ENCODE measurements at places on chromosomes 11 and 22.
A peak's percentile ranks its signal among the peaks of the same experiment; 100 is the strongest.

DNA sequence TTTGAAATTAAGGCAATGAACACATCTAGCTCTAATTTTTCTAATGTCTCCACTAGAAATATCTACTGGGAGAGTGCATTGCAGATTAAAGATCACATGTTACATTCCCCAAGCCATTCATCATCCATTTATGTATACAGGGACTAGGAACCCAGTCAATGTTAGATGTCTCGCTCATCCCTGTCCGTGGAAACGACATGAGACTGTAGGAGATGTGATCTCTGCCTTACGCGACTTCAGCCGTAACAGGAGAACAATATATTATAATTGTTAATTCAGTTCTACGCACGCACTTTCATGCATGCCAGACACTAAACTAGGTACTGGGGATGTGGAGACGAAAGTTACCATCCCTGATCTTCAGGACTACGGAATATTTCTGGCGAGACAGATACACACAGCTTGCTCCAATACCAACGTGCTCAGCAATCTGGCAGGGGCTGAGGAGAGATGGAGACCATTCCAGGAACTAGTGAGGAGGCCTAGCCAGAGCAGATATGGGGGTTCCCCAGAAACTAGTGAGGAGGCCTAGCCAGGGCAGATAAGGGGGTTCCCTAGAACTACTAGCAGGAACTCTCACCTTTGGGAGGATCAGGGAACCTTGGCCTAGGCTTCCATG lies 706 bp downstream of the DCPS start:
- DNase-seq, result no peak

DNA sequence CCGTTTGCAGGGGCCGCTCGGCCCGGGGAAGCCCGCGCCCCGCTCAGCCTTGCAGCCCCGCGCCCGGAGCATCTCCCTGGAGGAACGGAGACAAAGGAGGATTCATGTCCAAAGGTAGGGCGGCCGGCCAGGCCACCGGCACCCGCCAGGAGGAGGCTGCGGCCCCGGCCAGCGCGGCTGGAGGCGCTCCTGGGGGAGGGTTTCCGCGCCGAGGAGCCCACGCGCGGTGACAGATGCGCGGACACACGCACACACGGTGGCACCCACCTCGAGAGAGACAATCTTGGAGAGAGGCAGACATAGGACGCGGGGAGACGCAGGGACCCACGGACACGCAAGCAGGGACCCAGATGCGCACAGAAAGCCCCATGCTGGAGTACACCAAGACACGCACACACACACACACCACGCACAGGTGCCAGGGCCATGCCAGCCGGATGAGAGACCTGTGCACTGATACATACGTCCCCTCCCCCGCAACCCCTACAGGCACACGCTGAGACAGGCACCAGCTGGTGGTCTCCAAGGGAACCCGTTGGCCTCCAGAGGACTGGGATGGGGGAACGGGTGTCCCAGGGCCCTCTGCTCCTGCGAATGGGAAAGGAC lies 7.8 kb downstream of the SEPTIN3 start:
- no peak for DNase-seq

DNA sequence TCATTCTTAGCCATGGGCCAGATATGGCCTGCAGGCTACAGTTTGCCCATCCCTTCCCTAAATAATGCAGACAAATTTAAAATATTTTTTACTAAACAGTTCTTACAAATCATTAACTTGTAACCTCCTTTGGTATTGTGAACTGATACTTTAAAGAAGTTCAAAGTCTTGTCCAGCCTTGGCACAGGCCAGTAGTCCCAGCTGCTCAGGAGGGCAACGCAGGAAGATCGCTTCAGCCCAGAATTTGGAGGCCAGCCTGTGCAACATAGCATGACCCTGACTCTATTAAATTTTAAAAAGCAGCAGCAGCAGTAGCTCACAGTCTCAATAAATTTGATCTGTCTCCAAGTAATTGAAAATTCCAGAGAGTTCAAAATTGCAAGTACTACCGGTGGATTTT lies 83.7 kb upstream of the ARHGAP32 start:
- no peak for DNase-seq

GRCh38 chr11:121063728-121064127 lies 37.3 kb upstream of the TECTA start:
- no peak for DNase-seq

GRCh38 chr11:30992513-30992849 lies 377.1 kb downstream of the DCDC1 start:
- DNase-seq, result no peak

DNA sequence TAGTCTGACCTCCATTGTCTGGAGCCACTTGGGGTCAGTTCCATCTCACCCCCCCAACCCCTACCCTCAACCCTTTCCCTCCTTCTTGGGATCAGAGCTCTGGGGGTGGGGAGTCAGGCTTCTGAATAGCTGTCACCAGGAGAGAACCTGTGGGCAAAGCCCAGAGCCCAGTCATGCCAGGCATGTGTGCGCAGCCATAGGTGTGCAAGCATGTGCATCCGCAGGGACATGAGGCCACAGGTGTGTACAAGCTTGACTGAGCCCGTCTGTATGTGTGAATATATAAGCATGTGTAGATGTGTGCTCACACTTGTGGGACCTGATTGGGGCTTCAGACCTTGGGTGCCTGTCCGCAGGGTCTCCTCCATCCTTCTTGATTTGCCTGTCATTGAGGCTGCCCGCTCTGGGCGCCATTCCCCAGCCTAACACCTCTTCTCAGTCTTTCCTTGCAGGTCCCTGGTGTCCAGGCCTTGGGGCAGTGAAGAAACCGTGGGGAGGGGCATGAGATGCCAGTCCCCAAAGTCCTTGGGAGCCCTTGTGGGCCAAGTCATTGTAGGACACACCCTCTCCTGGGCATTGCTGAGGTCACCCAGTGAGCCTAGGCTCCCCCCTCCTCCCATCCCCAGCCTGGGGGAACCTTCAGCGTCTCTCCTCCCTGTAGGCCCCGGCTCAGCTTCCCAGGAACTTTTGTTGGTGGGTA lies 9.0 kb downstream of the ATG16L2 start:
- no peak for DNase-seq

DNA sequence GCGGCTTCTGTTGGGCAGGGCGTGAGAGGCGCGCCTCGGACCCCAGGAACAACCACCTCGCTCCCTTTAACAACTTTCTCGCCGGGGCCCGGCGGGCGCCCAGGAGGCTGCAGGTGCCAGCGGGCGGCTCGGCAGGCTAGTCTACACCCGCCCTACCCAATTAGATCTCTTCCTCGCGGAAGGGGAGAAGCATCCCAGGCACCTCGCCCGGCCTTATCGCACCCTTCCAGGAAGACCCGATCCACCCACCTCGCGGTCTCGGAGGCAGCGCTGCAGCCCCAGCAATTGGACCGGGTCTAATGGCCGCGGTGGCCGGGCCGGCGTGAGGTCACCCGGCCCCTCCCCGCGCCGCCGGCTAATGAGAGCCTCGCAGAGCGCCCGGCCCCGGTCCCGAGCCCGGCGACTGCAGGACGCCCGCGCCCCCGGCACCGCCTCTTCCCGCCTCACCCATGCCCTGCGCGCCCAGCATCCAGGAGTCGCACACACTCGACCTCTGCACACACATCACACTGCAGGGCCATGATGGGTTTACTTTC lies at the start of gene PLAAT3:
Gene PLAAT3, minus strand, starts transcription at position 298 of the 536 bp plus-strand sequence. CDS start 419 bp downstream, outside the sequence.
- DNase-seq, result peak; percentile 45

GRCh38 chr11:82865841-82866240 lies 34.4 kb downstream of the PRCP start:
- no peak for DNase-seq

GRCh38 chr22:19758896-19759426 lies 1.6 kb upstream of the TBX1 start:
- DNase-seq, result no peak

GRCh38 chr22:48844056-48844675 lies 983.5 kb downstream of the BRD1 start:
- DNase-seq, result no peak

DNA sequence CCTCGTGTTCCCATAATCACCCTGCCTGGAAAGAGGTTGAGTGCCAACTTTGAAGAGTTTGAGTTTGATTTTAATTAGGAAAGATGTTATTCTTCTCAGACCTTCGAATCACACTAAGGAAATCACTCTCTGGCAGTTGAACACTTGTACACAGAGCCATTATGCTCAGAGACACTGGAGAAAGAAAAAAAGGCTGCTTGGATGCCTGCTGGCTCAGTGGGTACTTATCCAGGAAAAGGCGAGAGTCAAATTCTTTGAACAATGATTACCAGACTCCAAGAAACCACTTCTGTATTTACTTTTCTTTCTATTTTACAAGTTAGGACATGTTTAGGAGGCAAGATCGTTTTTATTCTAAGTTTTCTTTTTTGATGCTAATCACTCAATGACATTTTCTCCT lies 438.5 kb upstream of the FAT3 start:
- no peak for DNase-seq

DNA sequence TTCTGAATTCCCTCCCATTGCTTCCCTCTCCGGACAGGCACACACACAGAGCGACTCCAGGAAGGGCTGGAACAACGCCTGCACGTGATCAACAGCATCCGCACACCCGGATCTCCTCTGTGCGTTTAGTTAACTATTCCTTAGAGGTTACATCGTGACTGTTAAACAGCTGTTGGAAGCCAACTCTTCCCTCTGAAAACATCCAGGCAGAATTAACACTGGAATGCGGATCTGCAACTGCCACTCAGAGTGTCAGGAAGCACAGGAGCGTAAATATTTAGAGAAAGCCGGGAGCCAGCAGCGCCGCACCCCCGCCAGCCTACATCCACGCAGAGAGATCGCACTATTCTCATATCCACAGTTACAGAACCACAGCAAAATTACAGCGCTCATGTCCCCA lies 46.2 kb downstream of the SHANK2 start:
- DNase-seq, result no peak

DNA sequence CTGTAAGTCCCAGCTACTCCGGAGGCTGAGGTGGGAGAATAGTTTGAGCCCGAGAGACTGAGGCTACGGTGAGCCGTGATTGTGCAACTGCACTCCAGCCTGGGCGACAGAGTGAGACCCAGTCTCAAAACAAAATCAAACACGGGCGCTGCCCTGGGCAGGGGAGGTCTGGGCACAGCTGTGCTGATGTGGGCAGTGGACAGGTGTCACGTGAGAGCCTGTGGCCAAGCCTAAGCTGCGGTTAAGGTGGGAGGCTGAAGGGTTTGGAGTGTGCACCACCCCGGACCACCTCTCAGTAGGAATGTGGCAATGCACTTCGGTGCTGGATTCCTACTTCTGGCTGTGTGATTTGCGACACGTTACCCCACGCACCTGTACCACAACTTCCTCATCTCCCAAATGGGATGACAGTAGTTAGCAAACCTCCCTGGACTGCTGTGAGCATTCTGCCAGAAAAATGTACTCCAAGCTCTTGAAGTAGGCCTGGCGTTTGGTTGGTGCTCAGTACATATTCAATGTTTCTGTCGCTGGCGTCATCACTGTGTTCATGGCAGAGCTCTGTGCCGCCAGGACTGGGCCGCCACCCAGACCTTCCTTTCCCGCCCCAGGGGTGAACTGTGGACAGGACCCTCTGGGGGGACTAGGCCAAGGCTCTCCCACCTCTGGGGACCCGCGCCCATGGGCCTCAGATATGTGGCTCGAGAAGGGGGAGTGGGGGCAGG lies 807 bp upstream of the ZNF74 start:
- no peak for DNase-seq

DNA sequence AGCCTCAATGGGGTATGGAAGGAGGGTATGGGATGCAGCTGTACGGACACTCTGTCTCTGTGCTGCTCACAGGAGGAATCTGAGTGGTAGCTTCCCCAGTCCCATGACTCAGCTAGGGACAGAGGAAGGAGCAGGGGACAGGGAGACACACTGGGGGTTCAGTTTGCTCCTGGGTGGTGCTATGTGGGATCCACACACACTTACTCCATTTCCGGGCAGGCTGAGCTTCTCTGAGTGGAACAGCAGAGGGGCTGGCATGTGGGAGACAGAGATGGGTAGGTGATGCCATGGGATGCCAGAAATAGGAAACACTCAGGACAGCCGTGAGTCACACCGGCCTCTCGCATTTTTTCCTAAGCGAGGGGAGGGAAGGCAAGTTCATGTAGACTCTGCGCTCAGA lies 59.2 kb upstream of the KIRREL3 start:
- DNase-seq, result no peak

DNA sequence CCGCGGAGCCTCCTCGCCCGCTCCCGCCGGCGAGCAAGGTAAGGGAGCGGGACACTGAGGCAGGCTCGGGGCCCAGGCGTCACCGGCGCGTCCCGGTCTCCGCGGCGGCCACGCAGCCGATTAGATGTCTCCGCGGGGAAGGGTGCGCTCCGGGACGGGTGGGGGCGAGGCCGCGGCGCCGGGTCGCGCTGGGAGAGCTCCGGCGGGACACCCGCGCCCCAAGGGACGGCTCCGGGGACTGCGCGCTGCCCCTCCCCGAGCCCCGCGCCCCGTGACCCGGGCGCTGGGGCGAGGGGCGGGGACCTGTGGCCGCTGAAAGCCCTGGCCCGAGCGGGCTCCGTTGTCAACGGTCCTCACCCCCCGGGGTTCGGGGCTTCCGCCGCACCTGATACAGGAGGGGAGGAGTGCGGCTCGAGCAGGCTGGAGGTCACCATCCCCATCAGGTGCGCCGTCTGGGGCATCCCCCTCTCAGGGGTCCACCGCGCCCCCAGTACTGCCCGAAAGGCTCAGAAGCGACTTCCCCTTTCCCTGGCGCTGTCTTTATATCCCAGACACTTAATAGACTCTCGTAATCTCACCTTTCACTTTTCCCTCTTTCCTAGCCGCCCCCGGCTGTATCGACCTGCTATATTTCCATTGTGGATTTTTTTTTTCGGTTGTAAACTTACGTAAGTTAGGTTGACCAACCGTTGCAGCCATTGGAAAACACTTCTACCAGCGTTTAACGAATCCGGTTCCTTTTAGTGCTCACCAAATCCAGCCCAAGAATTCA lies 573 bp downstream of the PPFIA1 start:
- peak; percentile 31 for DNase-seq

- no peak for DNase-seq
Observed at GRCh38 chr11:127552446-127552845, 551.9 kb upstream of the KIRREL3 start.

DNA sequence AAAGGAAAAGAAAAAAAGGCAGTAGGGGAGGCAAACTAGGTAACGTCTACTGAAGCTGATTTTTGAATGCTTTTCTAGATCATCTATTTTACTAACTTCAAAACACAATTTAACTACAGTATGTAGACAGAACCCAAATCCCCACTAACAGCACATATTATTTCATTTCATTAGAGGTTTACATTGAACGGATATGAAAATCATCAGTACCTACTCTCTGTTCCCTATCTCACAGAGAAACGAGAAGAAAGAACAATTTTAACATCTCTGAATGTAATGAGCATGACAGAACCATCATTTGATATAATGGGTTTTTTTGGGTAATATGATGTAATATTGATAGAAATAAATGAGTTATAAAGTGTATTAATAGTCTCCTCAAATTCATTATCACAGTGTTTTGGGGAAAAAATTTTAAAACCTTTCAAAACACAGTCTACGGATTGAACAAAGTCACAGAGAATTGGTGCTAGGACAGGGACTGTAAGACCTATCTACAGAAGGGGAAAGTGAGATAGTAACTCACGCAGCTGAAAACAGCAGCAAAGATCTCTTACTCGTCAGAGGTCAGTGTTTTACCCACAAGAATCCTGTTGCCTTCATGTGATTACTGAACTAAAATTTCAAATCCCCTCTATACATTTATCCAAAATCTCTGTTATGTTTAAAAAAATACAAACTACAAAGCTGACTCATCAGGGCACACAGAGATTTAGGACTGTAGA lies 77.3 kb downstream of the ZBTB44 start:
- no peak for DNase-seq

All from neural crest cell (in vitro differentiated cells).